Hematopoietic multipotent progenitor cell treated with erythropoietin and hydrocortisone succinate and interleukin-3 and kit ligand, for 15 days (in vitro differentiated cells): ENCODE measurements at places on chromosomes 7 and 10.

DNA sequence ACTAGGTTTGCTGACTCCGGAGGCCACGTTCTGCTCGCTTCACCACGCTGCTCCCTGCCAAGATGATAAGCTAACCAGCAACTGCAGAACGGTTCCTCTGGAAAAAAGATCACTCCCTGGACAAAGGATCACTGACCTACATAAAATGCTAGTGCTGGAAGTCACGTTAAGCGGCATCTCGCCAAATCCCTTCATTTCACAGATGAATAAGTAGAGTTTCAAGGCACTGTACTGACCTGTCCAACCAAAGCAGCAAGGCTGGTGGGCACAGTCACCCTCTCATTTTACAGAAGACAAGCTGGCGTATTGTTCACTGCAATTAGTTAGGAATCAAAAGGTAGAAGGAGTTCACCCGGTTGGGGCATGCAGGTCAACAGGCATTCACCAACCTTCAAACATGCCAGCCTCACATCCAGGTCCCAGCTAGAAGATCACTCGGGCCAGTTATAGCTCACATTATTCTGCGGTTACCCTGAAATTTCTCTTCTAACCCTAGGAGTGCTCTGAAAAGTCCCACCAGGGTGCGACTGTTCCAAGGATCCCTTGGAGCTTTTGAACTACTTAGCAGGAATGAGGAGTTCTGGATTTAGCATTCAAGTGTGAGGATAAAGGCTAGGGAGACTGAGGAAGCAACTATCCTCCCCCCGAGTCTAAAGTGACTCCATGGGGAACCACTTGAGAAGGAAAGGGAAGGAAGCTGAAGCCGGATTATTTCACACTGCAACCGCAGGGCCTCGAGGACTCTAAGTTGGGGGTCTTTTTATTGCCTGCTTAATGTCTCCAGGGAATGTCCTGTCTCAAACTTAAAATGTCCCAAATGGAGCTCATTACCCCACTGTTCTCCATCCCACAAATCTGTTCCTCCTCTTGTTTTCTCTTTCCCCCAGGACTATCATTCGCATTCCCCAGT is 32.8 kb downstream of the HIPK2 start:
- DNase-seq = no peak

GRCh38 chr7:12855036-12855435 is 167.6 kb downstream of the ARL4A start:
- DNase-seq = no peak

- DNase-seq = no peak
Measured at GRCh38 chr7:30321089-30321881, 36.9 kb downstream of the ZNRF2 start.

GRCh38 chr10:4291990-4292389 is 507.0 kb upstream of the KLF6 start:
- DNase-seq = no peak

DNA sequence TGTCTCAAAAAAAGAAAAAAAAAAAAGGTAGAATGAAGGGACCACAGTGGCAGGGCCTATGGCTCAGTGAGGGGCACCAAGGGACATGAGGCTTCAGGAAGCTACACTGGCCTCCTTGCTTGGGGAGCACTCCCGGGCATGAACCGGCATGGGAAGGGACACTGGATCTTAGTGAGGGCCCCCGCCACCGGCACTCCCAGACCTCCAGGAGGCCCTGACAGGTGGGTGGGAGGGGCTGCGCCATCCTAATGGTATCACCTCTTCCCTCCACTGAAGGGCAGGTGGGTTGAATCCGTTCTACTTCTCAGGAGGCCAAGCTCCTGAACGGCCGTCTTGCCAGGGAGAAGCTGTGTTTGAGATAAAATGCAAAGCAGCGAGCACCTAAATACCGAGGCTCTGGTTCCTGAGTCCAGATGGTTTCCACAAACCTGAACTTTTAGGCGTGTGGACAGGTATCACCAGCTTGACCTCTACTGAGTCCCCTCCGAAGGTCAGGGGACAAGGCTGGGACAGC is 69.8 kb downstream of the C10orf143 start:
- no peak for DNase-seq

- no peak for DNase-seq
Measured at GRCh38 chr7:150723467-150723866, 7.1 kb downstream of the GIMAP1 start.

DNA sequence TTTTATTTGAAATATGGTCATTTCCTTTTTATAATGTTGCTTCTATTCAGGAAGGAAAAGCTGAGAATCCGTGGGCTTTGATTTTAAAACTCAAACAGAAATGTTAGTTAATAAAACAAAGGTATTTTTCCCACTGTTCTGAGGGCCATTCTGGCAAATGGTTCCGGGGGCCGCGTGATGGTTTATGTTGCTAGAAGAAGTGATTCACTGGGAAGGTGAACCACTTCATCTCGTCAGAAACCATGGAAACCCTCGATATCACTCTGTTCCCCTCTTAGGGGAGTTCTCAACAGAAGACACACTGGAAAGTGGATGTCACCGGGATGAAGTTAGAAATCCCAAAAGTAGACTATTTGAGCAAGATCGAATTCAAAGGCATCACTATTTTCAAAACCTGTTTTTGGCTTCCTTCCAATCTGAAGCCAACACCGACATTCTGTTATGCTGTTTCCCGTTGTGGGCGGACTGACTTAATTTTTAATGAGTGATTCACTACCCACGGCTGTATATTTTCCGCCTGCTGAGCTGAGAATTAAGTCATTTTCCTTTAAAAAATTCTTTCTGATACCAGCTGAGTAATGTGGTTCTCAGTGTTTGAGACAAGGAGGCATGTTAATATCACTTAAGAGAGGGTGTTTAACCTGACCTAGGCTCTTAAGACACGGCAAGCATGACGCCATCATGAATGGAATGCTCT is 84.1 kb downstream of the PTPRE start:
- DNase-seq = no peak

- DNase-seq = no peak
Measured at GRCh38 chr10:91653219-91653870, 20.5 kb upstream of the PPP1R3C start.

- DNase-seq = no peak
Measured at GRCh38 chr10:57468894-57469432, 798.7 kb downstream of the IPMK start.

DNA sequence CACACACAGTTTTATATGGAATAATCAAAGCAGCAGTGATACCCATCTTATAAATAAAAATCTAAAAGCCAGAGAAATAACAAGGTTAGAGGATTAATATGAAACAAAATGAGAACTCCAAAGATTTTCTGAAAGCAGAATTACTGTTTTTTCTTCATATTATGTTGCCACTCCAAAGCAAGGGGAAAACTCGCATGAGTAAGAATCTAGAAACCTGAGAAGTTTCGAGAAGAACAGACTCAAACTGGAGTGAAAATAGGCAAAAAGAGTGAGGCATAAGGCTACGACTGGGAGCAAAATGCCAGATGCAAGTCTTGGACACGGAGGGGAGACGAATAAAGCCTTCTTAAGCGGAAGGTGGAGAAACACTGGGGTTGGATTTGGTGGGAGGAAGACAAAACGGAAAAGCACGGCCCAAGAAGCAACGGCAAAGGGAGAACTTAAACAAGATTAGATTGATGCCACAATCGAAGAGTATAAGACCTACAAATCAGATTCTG is 923 bp downstream of the TNPO3 start:
- DNase-seq = no peak

- no peak for DNase-seq
Measured at GRCh38 chr10:77647543-77648293, 10.1 kb upstream of the KCNMA1 start.

- DNase-seq = no peak
Measured at GRCh38 chr7:25653384-25653783, 425.1 kb upstream of the NPVF start.

- DNase-seq = peak; percentile 21
Measured at GRCh38 chr7:104207348-104207730, 474 bp downstream of the ORC5 start.

GRCh38 chr10:29619241-29619669 is 15.5 kb downstream of the SVIL start:
- no peak for DNase-seq

GRCh38 chr10:1366322-1366691 is 310.1 kb downstream of the WDR37 start:
- no peak for DNase-seq

DNA sequence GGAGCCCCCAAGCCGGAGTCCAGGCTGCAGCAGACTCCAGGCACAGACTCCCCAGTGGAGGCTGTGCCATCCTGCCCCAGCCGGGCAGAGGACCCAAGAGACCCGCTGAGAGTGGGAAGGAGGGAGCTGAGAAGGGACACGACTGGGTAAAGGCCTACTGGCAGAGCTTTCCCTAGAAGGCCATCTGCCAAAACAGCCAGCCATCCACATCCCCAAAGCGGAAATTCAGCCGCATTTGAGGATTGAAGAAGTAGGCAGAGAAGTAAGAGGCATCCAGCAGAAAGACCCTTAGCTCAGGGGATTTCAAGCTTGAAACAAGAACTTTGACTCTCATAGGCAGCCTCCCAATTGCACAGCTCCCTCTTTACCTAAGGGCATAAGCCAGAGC is 857 bp downstream of the CPXM2 start:
- no peak for DNase-seq

GRCh38 chr10:28587970-28588290 is 55.0 kb downstream of the WAC start:
- DNase-seq = no peak
